Central memory CD4-positive, alpha-beta T cell (primary cell): ENCODE measurements at places on chromosomes 12 and 14.

DNA sequence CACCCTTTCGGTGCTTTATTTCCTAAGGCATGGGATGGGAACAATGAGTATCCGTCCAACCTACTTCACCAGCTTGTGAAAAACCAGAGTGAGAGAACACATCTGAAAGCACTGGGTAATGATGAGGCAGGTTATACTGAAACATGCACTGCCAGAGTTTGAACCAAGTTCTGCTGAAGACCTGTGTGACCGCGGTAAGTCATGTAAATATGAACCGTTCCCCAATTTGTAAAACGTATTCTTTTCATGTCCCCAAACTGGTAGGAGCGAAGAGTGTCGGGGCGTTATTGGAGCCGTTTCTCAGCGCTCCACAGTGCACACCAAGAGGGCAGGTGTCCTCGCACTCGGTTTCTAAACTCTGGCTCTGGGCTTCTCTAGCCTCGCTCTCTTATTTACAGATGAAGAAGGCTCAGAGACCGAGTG lies 788 bp upstream of the NGDN start:
- no peak for DNase-seq

GRCh38 chr12:14410841-14411569 lies 45.5 kb downstream of the ATF7IP start:
- DNase-seq = peak; percentile 62

DNA sequence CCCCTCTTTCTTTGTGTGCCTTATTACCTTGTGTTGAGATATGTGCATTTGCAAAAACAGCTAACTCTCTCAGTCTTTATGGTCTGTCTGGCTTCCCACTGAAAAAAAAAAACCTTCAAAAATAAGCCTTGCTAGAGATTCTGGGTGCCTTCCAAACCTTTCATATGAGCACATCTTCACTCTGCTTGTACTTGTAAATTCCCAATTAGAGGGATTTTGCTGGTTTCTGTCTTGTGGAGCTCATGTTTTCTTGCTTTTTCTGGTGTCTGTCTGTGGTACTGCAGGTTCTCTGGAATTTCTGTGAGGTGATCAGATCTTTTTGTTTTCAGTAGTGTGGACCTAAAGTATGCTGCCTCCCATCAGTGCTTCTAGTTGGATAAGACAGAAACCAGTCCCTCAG lies 100.1 kb downstream of the PIK3C2G start:
- DNase-seq = no peak

DNA sequence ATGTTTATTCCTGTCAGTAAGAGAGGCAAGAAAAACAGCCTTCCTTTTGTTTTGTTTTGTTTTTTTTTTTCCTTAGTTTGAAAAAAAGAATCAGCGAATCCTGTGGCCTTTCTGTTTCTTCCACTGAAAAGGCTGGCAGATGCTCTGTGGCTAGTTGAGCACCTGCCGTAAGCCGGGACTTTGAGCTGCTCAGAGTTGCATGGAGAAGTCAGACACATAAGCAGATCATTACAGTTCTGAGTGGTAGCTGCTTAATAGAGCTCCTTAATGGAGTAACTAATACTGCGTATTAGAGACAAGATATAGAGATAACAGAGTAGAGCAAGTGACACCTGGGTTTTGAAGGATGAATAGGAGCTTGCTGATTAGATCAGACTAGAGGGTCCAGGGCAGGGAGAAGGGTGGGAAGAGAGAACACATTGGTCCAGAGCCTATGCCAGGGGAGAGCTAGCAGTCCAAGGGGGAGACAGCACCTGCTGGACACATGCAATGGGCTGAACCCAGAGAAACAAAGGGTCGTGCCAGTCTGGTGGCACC lies 129.4 kb downstream of the TSPAN9 start:
- no peak for DNase-seq

GRCh38 chr12:7128681-7129286 lies at the start of gene RBP5:
TSS of gene RBP5 (minus strand) at chr12:7128889. CDS start at chr12:7128775, 114 bp downstream.
- DNase-seq = no peak

DNA sequence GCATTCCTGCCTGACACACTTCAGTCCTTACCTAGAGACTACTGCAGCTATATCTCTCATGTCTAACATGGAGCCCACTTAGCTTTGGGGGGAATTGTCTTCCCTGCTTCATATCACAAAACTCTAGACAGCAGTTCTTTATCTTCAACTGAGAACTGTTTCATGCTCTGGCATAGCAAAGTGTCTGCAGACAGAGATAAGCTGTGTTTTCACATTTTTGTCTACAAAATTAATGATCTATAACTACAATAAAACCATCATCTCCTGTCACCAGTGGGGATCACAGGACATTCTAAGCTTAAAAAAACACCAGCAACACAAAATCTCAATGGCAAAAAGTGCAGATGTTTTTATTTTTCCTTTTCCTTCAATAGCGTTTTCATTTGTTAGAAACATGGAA lies 137.1 kb upstream of the VRK1 start:
- DNase-seq = no peak

- DNase-seq = no peak
These were observed 146.4 kb downstream of the EMP1 start for GRCh38 chr12:13342971-13343370.

DNA sequence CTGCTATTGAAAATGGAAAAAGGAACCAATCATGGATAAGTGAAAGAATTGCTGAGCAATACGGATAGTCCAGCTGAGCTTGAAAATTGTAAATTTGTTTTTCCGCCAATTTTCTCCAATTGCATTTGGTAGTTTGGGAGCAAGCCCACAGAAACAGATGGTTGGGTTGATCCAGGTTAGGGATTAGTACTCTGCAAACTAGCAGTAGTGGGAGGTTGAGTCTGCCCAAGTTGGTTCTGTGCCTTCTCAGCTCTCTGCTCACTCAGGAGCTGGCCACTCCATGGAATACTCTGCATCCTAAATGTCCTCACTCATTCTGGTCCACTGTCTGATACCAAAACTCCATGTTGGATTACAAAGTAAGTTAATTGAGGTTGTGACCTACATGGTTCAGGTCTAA lies 361.1 kb upstream of the ATP2B1 start:
- DNase-seq = no peak
